ENCODE measurements at places on chromosomes 16 and 17.

GRCh38 chr16:85872734-85873133 is 26.2 kb upstream of the IRF8 start:
- no peak for DNase-seq

DNA sequence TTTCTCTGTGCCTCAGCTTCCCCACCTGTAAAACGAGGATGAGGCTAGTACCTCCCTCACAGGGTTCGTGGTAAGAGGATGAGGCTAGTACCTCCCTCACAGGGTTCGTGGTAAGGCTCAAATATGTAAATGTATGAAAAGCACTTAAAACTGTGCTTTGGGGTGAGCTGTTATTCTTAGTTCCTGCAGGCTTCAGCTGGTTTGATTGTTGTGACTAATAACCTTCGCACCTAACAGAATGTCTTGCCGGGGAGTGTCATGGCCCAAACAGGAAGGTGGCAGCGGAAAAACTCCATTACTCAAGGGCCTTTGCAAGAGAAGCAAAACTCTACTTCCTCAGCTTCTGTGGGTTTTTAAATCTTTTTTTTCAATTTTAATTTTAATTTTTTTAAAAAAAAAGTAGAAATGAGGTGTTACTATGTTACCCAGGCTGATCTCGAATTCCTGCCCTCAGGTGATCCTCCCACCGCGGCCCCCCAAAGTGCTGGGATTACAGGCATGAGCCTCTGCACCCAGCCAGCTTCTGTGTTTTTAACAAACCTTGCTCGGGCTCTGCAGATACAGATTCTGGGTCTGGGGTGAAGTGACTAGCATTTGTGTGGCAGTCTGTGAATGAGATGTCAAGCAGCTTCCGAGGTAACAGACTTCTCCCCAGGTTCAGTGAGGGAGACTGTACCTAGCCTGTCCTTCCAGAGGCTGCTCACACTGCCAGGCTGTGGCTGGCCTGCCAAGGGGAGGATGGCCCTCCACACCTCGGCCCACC is 103.0 kb downstream of the RAB11FIP4 start:
- DNase-seq, result peak; percentile 40

DNA sequence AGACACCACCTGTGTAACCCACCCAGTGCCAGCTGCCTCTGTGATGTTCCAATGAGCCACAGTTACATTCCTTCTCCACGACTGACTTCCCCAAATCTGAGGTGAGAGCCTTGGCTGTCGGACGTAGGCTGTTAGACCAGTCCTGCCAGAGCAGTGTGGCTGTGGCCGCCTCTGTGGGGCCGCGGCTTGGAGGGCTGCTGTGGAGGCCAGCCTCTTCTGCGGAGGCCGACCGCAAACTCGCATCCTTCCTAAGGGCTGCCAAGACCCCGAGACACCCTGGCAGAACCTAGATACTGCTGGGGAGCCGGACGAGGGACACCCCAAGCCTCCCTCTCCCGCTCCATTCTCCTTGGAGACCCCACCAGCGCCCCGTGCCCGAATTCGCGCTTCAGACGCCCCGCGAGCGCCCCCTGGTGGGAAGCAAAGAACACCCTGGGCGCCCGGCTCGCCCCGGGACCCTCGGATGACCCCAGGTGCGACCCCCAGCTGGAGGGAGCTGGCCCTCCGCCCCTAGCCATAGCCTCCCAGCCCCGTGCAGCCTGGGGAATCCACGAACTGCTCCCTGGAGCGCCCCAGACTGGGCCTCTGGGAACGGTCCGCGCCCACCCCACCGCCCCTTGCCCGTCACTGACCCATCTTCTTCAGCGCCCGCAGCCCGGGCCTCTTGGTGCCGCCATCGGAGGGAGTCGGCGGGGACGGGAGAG is 547 bp downstream of the PLCD3 start:
- DNase-seq, result peak; percentile 34

DNA sequence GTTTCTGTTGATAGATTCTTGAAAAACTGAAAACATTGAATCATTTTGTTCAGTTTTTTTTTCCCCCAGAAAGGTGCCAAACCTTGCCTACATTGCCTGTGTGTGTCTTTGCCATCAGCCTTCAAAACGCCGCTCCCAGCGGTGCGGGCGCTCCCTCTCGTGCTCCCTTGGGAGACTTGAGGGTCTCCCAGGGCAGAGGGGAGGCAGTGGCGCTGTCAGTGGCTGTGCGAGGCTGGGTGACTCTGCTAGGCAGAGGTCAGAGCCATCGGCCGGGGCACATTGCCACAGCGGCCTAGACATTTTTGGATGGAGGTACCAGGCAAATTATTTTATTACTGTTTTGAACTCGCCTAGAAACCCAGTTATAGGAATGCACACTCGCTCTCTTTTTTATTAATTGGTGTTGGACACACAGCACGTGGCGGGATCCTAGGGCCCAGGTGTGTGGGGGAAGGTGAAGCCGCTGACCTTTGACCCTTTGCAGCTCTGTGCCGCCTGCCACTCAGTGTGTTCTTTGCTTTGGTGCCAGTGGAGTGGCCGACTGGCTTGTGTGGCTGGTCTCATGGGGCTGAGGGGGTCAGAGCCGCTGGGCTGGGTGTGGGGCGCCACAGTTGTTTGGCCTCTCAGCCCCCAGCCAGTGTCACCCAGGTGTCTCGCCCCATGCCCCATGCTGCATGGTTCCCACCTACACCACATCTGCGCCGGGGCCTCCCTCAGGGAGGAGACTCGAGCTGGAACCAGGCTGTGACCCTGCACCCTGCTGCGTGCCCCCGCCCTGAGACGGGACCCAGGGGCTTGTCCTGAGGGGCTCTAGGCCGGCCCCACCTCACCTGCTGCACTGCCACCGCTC is 115.7 kb downstream of the BANP start:
- DNase-seq, result no peak

DNA sequence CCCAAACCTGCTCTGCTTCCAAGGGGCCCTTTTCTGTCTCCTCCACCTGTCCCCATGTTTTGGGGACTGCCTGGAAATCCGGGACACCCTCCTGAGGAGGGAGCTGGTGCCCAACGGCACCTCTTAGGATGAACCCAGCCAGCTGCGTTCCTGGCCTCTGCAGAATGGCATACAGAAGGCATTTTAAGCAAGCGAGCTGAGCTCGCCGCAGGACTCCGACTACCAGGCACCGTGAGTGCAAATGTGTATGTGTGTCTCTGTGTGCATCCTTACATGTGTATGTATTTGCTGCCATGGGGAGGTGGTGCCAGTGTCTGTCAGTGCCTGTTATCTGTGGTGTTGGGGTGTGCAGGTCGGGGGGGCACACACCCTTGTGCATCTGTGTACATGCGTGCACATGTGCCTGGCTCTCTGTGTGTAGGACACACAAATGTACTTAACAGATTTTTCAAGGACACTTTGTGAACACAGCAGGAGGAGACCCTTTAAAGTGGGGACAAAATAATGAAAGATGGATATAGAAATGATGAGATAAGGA is 39.3 kb downstream of the ABAT start:
- DNase-seq, result no peak

DNA sequence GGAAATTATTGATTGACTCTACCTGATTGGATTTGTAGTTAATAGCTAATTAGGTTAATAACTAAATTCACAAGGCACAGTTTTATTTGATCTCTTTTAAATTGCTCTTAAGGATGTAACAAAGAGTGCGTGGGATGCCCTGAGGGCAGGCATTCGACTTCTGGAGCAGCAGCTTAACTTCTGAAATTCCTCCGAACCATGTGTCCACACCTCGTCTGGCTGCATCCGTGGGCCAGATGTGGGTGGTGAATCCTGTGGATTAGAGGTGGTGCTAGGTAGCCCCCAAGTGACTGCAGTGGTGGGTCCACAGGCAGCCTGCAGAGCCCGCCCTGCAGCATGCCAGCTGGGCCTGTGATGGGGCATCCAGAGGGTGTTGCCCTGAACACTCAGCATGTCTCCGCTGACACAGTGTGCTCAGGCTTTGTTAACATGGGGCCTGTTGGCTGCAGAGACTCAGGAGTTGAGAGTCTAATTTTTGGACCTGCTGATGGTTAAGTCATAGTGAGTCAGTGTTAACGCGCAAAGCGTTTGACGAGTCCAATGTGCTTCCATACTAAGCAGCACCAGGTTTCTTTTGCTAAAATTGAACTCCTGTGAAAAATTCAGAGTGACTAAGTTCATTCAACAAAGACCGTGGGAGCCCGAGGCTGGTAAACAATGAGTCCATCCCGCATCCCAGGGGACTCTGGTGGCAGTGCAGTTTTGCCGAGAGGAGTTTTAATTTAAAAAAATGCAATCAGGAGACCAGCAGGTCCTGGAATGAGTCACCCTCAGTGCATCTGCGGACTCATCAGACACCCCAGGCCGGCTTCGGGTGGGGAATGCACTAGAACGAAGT is 3.8 kb upstream of the NPB start:
- DNase-seq, result no peak

GRCh38 chr17:42131981-42132432 is 9.4 kb downstream of the HSPB9 start:
- no peak for DNase-seq

GRCh38 chr17:72569148-72569946 is 448.5 kb downstream of the SOX9 start:
- DNase-seq, result no peak

DNA sequence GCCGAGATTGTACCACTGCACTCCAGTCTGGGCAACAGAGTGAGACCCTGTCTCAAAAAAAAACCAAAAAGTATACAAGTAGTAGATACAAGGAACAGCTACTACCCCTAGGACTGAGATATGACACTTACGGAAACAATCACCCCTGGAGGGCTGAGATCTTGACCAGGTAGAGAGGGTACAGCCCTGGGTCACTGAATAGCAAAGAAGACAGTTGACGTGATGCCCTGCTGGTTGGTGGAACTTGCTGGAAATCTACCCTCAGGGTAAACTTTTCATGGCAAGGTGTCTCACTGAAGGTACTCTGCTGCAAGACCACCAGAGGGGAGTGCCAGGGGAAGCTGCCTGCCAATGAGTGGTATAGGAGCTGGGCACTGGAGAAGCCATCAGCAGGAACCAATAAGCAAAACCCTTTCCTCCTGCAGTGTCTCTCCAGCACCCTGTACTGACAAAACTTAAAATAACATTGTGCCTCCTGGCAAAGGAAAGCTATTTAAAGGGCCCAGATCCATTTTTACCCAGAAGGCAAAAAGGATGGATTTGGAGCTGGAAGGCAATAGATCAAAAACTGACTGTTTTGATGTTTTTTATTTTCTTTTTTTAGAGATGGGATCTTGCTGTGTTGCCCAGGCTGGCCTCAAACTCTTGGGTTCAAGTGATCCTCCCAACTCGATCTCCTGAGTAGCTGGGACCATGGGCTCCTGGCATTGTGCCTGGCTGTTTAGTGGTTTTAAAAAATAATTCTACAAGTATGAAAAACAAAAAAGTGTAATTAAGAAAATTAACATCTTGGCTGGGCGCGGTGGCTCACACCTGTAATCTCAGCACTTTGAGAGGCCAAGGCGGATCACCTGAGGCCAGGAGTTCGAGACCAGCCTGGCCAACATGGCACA is 11.3 kb upstream of the PDXDC1 start:
- DNase-seq, result no peak

DNA sequence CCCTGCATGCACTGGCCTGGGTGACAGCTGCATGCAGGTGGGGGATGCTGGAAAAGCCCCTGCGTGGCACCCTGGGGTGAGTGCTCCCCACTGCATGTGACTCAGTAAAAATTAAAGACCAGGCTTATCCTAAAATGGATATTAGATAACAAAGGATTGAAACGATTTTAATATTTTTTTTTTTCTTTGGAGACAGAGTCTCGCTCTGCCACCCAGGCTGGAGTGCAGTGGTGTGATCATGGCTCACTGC is 334.9 kb downstream of the C16orf95 start:
- DNase-seq, result no peak

GRCh38 chr16:86893506-86893905 is 315.2 kb downstream of the FOXL1 start:
- DNase-seq, result no peak

DNA sequence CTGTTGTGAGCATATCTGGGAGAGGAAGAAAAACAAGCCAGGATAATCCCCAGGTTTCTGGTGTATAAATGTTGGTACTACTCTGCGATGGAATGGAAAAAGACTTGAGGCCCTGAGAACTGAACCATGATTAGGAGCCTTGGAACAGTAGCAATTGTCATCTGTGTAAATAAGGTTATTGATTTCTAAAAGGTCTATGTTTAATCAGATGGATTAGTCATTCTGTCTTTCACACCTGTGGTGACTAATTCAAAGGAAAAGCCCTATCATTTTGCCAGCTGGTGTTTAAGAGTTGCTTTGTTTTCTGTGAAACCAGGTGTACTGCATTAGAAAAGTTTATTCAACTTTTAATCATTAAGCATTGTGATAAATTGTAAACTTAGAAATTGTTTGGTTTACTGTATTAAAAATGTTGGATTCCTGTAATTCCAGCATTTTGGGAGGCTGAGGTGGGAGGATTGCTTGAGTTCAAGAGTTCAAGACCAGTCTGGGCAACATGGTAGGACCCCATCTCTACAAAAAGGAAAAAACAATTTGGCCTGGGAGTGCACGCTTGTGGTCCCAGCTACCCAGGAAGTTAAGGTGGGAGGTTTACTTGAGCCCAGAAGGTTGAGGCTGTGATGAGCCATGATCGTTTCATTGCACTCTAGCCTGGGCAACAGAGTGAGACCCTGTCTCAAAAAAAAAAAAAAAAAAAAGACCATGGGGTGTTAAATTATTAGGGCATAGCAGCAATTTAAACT is 29.0 kb upstream of the KPNB1 start:
- peak; percentile 12 for DNase-seq

DNA sequence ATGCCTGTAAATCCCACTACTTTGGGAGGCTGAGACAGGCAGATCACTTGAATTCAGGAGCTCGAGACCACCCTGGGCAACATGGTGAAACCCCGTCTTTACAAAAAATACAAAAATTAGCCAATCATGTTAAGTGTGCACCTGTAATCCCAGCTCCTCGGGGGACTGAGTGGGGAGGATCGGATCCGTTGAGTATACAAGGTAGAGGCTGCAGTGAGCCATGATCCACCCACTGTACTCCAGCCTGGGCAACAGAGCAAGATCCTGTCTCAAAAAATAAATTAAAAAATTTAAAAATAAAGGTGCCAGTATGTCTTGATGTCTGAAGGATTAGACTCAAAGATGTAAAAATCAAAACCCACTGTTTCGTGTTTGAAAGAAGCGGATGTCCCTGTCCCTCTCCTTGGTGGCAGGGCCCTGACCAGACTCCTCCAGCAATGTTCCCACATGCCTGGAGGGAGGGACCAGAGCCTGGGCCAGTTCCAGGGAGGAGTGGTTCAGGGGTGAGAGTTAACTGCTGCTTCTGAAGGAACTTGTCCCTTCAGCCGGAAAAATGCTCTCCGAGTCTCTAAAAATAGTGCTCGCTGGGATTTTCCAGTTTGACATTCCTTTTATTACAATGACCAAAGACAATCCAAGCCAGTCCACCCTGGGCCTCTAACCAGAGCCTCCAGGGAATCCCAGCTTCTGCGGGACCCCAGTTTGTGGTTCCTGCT is 9.4 kb upstream of the CMTM4 start:
- DNase-seq, result no peak
